ENCODE measurements at places on chromosomes 4 and X.

DNA sequence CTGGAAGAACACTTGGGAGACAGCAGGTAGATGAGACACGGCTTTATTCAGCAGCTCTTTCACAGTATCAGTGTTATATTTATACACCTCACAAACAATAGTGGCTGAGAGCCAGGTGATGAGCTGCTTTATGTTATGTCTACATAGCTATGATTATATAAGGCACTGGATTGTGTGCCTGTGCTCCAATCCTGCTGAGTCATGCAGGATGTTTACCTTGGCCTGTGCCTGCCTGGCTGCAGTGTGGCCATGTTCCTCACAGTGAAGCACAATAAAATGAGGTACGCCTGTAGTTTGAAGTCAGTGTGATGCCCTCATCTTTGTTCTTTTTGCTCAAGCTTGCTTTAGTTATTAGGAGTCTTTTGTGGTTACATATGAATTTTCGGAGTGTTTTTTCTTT is 31.3 kb downstream of the CXCL13 start:
- peak; percentile 93 for DNase-seq

DNA sequence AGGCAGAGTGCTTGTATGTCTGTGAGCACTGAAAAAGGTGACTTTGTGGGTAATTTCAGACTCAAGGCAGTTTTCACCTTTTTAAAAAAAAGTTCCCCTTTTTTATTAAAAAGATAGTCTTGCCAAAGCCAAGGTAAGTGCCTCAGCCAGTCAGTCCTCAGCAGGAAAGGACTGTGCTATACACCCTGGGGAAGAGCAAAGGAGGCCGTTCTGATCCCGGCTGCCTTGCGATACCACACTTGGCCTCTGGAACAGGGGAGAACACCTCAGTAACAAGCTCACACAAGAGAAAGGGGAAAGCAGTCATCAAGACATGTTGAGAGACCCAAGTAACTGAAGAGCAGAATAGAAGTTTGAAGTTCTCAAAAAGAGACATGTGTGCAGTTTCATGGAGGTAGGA is 541.7 kb downstream of the BCOR start:
- no peak for DNase-seq

GRCh38 chr4:116401293-116401692 is 684.1 kb downstream of the TRAM1L1 start:
- DNase-seq, result no peak

DNA sequence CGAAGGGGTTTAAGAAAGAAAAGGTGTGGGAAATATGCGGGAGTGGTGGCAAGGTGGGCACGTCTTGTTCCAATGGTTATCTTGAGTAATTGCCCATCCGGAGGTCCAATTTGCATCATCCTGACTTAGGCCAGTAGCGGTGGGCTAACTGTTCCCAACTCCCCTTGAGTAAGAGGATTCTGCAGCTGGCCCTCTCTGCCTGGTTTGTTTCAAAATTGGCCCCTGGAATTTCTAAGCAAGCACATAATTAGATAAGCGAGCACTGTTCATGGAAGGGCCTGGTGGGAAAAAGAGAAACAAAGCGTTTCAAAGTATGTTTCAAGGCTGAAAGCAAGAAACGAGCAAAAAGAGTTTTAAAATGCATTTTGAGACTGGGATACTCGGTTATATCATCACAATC is 198.2 kb downstream of the CEP135 start:
- DNase-seq, result no peak

- DNase-seq, result no peak
Measured at GRCh38 chr4:26056406-26056805, 142.4 kb downstream of the SMIM20 start.

DNA sequence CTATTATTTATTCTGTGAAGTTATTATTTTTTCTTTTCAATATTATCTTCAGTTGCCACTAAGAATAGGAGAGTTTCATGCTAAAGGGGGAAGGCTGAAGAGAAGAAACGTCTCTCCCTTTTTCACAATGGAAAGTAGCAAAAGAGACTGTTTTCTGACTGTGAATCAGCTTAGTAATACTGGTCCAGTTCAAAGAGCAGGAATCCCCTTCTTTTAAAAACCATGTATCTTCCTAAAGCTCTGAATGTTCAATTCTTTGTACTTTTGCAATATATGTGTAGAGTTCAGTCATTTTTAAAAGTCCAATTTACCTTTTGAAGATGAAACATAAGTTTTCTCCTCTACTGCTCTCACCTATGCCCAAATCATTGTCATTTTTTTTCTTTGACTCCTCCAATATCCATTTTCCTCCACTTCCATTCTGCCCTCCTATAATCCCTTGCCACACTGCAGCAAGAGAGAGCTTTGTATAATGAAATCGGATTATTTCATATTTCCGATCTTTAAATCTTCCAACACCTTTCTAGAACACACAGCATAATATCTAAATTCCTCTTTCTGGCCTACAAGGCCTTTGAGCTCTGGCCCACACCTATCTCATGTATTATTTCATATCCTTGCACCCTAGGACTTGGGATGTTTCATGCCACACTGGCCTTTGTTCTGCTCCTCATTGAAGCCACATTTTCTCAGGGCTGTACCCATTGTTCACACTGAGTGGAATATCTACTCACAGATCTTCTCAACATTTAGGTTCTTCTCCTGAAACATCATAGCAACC is 195.3 kb downstream of the CAMK2D start:
- no peak for DNase-seq

DNA sequence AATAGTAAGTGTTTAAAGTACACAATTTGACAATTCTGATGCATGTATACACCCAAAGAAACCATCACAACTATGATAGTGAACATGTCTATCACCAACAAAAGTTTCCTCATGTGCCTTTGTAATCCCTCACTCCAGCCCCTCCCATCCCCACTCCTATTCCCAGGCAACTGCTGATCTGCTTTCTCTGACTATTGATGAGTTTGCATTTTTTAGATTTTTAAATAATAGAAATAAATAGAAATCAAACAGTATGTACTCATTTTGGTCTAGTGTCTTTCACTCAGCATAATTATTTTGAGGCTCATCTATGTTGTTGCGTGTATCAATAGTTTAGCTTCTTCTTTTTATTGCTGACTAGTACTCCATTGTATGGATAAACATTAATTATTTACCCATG is 5.3 kb upstream of the RPS4X start:
- no peak for DNase-seq

DNA sequence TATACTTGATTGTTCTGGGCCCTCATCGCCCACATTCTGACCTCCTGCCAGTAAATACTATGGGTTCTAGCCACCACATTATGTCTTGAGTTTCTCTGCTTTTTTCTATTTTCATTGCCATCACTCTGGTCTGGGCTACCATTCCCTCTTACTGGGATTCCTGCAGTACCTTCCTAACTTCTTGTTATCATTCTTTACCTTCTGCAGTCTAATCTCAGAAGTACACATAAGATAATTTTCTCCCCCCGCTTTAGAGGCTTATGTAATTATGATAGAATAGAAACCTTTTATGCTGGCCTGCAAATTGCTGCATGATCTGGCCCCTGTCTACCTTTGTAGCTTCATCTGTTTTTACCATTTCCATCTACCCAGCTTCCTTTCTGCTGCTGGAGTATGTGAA is 19.2 kb downstream of the STIM2 start:
- DNase-seq, result no peak

- no peak for DNase-seq
Measured at GRCh38 chrX:34903316-34903715, 39.3 kb upstream of the FAM47B start.
